Activated T-helper 9 cell treated with anti-CD3 and anti-CD28 coated beads, Interleukin-2, amount 50 U/mL, for 16 hours (primary cell): ENCODE measurements at places on chromosomes 6 and 20.

GRCh38 chr6:89452281-89452680 is 19.3 kb downstream of the ANKRD6 start:
- no peak for DNase-seq

GRCh38 chr6:157278171-157278570 is 45.1 kb downstream of the TMEM242 start:
- DNase-seq, result no peak

- no peak for DNase-seq
Measured at GRCh38 chr6:106628658-106629102, 618 bp downstream of the RTN4IP1 start.

DNA sequence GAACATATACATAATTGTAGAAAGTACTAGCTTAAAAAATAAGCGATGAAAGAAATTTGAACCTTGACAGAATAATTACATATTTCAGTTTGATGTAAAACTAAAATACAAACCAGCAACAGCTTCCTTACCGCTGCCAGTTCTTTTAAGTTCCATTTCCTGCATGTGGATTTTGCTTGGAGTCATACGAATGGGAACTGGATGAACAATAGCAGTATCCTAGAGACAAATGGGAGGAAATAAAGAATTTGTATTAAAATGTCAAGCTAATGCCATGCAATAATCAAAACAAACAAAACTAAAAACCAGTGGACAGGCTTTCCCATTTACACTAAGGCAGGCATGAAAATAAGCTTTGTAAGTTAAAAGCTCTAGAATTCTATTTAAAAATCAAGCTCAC is 67.1 kb downstream of the REPS1 start:
- no peak for DNase-seq

DNA sequence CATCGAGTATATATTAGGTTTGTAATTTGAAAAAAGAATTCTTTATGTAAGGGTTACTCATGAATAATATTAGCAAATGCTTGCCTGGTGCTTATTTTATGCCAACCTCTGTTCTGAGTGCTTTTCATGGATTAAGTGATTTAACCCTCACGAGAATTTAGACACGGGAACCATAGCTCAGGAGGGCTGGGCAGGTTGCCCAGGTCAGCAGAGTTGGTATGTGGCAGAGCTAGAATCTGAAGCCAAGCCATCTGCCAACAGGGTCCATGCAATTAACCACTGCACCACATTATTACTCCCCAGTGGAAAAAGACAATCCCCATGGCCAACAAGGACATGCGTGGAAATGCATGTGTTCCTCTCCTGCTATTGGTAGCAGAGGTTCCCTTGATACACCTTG is 345.6 kb downstream of the CDC5L start:
- DNase-seq, result no peak

- DNase-seq, result no peak
Measured at GRCh38 chr6:46393161-46393939, 97.9 kb downstream of the RCAN2 start.

DNA sequence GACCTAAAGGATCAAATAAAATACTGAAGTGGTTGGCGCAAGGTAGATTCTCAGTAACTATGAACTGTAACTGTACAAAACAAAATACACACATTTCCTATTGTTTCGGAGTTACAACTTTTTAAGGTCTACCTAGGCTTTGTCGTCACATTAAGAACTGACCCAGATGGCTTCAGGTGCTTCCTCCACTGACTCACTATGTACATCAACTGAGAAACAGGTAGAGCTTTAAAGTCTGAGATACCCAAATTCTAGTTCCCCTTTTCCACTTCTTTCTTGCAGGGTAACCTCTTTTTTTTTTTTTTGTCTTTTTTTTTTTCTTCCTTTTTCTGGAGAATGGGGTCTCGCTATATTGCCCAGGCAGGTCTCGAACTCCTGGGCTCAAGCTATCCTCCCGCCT is 5.5 kb downstream of the SNRPB start:
- DNase-seq, result no peak

DNA sequence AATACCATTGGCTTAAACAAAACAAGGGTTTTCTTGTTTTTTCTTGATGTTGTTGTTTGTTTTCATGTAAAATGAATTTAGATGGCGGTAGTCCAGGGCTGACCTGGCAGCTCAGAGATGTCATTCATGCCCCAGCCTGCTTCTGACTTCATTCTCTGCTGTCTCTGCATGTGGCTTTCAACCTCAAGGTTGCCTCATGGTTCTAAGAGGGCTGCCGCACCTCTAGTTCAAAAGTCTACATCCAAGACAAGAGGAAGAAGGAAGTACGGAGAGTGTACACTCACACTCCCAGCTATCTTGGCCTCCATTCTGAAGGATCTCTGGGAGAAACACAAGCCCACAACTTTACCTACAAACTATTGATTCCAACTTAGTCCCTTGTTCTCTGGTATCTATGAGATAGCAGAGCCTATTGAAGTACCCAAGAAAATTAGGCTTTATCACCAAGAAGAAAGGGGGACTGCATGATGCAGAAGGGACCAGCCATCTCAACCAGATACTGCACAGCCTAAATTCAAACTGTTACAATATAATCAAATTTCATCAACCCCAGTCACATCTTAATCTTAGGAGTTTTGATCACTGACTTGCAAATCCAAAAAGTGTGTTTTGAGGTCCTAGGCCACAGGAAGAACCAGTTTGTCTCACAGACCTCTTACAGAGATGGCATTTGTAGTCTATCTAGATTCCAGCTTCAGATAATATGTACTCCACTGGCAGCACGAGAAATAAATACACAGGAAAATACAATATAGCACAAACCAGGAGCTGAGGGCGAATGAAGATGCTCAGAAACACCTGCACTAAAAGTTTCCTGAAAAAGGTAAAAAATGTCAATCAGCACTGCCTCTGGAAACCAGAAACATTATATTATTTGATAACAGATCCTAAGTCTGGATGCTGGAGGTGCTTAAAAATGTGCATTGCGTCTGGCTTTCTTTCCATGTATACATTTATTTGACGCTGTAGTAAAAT is 866 bp upstream of the BTN3A3 start:
- DNase-seq, result no peak

DNA sequence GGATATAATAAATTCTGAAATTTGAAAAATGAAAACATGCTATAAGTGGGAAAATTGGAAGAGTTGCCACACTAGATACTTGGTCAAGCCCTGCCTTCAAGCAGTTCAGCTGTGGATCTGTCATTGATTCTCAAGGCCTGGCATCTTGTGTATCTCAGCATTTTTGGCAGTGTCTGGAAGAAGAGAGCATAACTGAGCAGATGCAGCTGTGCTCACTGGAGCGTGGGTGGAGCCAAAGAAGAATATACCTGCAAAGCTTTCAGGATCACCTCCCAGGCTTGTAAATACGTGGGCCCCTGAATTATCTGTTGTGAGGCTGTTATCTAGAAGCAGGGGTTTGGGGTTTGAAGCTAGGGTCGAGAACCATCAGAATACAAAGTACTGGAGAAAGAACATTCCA is 31.3 kb upstream of the CHD6 start:
- no peak for DNase-seq

GRCh38 chr20:61373956-61374545 is 122.0 kb downstream of the CDH4 start:
- DNase-seq, result no peak

- no peak for DNase-seq
Measured at GRCh38 chr6:168695701-168696100, 254.7 kb downstream of the SMOC2 start.

GRCh38 chr20:19025430-19026120 is 186.9 kb upstream of the SLC24A3 start:
- no peak for DNase-seq

GRCh38 chr6:7169296-7169721 is 61.5 kb downstream of the RREB1 start:
- DNase-seq, result no peak

GRCh38 chr6:52843605-52844004 is 3.0 kb upstream of the GSTA5 start:
- no peak for DNase-seq

DNA sequence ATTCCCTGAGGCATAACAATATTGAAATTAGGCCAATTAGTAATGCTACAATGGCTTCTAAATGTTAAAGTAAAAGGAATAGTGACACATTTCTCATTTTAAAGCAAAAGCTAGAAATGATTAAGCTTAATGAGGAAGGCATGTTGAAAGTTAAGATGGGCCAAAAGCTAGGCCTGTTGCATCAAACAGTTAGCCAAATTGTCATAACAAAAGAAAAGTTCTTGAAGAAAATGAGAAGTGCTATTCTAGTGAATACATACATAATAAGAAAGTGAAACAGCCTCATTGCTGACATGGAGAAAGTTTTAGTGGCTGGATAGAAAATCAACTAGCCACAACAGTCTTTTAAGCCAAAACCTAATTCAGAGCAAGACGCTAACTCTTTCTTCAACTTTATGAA is 12.9 kb downstream of the OR2A4 start:
- DNase-seq, result no peak

DNA sequence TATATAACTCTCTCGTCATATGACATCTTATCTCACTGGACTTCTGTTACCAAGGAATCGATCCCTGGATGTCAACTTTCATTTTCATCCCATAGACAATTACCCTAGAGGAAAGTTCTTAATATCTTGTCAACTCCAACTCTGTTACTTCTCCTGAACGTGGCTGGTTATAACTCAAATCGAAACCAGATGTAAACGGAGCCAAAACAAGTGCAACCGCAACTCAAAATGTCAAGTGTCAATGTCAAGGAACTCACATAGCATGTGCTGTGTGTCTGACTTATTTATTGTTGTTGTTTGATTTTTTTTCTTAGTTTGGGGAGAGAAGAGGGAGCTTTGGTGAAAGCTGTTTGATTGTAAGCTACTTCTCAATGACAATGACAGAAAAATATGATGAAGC is 108.6 kb downstream of the VIP start:
- DNase-seq, result no peak

DNA sequence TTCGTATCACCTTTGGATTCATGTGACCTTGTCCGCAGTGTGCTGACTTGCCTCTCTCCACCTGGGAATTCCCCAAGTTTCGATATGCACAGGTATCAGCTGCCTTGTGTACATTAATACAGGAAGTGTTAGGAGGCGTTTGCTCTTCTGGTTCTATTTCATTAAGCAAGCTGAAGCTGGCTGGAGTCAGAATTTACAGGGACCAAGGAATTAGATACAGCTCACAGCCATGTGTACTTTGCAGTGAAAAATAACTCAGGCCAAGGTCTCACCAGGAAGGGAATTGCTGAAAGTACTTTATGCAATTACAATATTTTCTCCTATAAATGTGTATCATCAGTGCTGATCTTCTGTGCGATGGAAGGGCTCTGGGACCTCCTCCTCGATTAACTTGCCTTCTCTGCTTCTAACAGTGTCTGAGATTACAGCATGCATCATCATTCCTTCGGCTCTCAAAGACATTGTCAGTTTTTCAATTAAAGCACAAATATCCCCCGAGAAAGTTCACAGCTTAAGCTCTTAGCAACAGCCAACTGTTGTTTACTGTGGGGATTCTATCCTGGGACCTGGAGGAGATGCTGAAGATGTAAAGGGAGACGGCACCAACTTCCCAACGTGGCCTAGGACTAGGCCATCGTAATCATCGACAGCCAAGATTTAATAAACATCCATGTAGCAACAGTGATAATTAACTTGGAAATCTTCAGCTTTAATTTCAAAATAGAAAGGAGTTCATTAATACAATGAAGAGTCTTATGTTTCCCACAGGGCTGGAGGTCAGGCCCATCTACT is 13.8 kb upstream of the TIAM2 start:
- no peak for DNase-seq

DNA sequence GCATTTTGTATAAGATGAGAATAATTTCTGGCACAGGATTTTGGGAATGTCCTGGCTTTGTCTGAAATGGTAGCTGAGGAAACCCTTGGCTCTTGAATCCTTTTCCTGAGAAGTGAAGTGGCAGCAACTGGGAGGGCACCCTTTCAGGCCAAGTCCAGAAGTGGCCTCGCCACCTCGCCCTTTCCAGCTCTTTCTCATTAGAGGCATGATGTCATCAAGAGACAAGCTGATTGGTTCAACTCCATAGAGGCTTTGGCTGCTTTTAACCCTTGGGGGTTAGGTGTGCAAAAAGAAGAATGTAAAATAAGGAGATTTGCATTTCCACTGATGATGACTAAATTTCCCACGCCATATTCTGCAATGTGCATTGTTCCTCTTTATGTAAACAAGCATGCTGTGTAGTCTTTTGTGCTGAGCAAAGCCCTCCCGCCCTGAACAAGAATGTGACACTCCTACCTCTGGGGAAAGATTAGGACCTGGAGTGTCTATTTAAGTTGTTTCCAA is 116.5 kb downstream of the TCP11 start:
- no peak for DNase-seq

- DNase-seq, result no peak
Measured at GRCh38 chr6:99344289-99344688, 5.2 kb downstream of the FAXC start.

GRCh38 chr6:25944688-25945574 is 14.4 kb upstream of the SLC17A2 start:
- DNase-seq, result no peak

DNA sequence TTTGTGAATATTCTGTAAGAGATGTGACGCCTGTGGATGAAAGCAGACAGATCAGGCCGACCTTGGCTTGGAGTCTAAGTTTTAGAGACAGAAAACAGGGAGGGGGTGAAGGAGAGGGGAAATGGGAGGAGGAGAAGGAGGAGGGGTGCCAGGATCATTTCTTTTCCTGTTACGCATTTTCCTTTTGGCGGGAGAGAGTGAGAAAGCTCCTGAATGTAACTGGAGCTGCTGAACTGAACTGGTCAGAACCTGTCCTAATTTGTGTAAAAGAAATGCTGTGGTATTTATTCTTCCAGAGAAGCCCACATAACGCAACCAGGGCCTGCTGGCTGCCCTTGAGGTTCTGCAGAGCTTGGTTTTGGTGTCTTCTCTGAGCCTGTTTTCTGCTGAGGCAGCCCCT is 41.9 kb downstream of the UTRN start:
- no peak for DNase-seq

DNA sequence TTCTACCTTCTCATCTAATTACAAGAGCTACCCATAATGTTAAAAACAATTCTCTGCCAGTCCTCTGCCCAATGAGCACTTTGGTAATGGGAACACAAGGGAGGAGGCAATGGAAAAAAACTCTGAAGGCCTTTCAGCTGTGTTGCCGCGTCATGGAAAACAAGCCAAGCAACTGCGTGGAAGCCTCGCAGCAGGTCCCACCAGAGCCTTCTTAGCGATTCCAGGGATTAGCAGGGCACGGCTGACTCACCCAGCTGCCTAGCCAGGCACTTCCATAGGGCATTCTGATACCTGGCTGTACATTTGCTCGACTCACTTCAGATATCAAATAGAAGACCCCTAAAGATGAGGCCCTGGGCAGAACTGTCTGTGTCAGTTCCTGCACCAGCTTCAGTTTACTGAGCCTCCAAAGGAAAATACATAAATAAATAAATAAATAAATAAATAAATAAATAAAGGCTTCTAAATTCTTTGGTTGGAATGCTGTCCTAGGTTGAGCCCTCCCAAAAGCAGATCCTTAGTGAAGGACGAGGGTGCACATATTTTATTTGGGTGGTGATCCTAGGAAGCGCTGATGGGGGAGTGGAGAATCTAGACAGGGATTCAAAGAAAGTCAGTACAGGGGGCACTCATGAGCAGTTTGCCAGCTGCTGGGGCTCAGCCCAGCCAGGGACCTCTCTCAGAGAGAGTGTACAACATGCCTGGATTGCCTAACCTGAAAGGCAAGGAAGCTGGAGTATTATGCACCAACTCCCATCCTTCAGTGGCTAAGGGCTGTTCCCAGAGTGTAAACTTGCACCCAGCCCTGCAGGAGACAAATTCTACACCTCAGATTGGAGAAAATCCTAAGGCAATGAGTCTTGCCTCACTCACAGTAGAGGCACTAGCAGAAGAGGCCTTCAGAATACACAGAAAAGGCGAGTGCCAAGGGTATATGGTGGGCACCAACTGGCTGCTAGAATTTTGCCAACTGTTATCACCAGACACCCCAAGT is 18.2 kb downstream of the SNAP25 start:
- no peak for DNase-seq
